Mesothelial cell of epicardium (in vitro differentiated cells): ENCODE measurements at places on chromosomes 3 and 15. TPM values are rescaled to one million over a fixed set of nuclear protein-coding genes. Genes with fewer than 3 reads are reported as not detected.

DNA sequence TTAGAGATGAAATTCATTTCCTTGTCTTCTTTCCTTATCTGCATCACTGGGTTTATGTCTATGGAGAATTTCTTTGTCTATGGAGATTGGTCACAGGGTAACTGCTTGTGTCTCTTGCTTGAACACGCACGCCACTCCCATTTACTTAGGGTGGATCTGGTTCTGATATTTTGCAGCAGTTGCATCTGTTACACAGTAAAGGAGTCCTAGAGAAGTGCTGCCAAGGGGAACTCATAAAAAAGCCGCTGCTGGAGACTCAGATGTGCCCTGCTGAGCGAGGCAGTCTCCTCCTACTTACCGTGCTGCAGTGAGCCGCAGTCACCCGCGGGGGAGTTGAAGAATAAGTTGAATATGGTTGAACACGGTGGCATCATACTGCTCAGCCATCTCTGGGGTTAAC lies 105.2 kb upstream of the KLHL25 start:
- no peaks in the 10 kb centered on the region for H3K36me3 ChIP-seq
- no peak overlapping the region for H3K27ac ChIP-seq
- H3K4me1 ChIP-seq = peaks cover 7% of the 10 kb centered on the region
- peaks cover 59% of the 10 kb centered on the region for H3K27me3 ChIP-seq

The SNURF gene
- total RNA-seq = 22.6 to 33.1 TPM (median 27.0 TPM) in 3 replicates

The SHC4 gene
- 0.58 to 0.90 TPM (median 0.64 TPM) in 3 replicates for total RNA-seq

DNA sequence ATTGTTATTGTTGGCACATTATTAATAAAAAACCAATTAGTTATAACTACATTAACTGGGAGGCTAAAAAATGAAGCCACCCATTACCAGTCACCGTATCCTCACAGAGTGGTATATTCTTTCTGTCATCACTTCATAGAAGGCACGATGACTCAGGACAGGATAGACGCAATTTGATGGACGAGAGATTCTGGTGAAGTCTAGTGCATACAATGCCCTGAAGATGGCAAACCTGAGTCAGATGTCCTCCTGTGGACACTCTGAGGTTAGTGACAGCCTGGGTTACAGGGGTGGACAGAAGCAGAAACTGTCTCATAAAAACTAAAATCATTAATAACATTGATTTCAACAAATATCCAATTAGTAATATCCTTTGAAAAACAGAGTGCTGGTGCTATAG lies 150.3 kb downstream of the SLC9A9 start:
- H3K27ac ChIP-seq = no peak overlapping the region
- no peak overlapping the region for H3K4me3 ChIP-seq
- no peak for DNase-seq
- H3K36me3 ChIP-seq = no peaks in the 10 kb centered on the region

DNA sequence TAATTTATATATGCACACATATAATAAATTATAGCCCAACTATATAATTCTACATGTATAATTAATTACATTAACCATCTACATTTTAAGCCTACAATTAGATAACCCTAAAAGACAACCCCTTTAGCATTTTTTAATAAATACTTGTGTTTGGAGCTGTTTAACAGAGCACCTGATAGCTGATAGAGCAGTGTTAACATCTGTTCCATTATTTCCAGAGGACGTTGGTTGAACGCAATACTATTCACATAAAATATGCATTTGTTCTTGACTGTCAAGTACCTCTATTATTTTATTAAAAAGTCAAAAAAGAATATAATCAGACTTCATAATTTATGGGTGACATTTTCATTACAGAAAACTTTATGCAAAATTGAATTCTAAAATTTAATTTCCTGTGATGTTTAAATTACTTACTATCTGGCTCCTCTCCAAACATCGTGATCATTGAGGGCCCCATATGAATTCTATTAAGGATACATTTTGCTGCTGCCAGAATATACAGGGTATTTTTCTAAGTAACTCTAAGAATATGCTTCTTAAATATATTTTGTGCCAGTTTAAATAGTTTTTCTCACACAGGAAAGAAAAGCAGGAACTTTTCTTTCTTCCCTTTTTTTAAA lies 234.3 kb downstream of the SHOX2 start:
- peaks cover 10% of the 10 kb centered on the region for H3K27me3 ChIP-seq
- no peak overlapping the region for H3K4me3 ChIP-seq
- no peak overlapping the region for H3K27ac ChIP-seq
- H3K36me3 ChIP-seq = no peaks in the 10 kb centered on the region

GRCh38 chr3:78873641-78874040 lies 894.2 kb downstream of the ROBO1 start:
- no peaks in the 10 kb centered on the region for H3K27me3 ChIP-seq
- peaks cover 34% of the 10 kb centered on the region for H3K4me1 ChIP-seq
- H3K36me3 ChIP-seq = peaks cover 2% of the 10 kb centered on the region
- H3K27ac ChIP-seq = no peak overlapping the region
- H3K4me3 ChIP-seq = no peak overlapping the region
- no peak for DNase-seq

The FBXO40 gene
- total RNA-seq = not detected in 3 replicates

The CCDC50 gene
- total RNA-seq = 53.1 to 63.2 TPM (median 58.2 TPM) in 3 replicates
